Activated CD8-positive, alpha-beta memory T cell treated with anti-CD3 and anti-CD28 coated beads, Interleukin-2, amount 50 U/mL, for 48 hours (primary cell): ENCODE measurements at places on chromosomes 7 and 10.

- DNase-seq = no peak
Observed at GRCh38 chr7:137147338-137147720, 196.2 kb downstream of the PTN start.

DNA sequence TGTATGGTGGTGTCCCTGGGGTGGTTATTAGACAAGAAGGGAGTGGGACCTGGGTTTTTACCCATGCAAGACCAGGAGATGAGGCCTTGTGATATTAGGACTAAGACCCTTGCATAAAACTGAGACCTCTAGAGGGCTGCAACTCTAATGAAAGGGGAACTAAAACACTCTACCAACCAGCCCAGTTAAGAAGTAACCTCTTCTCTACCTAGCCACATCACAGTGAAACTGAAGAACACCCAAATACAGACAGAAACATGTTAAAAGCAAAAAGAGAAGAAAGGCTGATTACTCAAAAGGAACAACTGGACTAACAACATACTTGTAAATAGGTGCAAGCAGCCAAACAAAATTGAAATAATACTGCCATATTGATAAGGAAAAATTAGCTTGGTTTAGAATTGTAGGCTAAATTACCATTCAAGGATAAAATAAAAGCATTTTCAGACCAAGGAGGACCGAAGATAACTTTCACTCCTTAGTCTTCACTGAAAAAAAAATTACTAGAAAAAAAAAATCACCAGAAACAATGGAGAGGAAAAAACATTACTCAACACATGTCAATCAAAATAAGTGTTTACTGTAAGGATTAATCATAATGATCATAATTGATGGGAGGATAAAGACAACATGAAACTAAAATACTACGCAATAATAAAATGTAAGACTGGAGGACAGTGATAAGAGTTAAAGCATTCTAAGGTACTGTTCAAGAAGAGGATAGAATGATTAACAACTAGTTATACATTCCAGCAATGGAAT, 27.6 kb downstream of the ERLIN1 start:
- no peak for DNase-seq

GRCh38 chr10:24777196-24777595, 53.5 kb upstream of the ARHGAP21 start:
- DNase-seq = no peak

DNA sequence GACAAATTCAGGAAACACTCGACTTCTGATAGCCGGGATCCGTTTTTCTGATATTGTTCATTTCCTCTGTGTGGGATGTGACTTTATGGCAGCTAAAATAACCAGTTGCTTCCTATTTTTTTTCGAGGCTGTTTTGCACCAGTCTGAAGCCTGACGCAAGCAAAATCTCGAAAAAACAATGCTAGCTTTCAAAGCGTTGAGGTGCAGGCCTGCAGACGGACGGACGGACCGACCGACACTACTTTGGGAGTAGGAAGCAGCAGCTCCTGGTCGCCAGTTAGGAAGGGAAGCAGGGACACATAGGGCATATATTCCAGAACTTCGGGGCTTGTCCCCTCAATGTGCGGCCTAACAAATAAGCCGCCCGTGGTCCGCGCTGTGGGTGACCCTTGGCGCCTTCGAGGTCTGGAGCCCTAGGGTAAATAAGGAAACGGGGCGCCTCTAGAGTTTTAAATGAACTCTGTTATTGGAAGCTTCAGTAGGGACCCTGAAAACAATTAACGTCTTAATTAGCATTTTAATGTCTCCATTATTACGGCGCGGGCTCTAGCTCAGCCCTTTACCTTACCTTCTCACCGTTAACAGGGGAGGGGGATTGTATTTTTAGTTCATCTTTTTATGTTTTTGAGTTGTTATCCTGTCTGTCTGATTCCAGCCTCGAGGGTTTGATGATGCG, 1.3 kb downstream of the HHEX start:
- no peak for DNase-seq

GRCh38 chr7:75813084-75813483, 522 bp downstream of the CCL24 start:
- no peak for DNase-seq

- no peak for DNase-seq
Observed at GRCh38 chr7:17305387-17306171, 7.1 kb downstream of the AHR start.

DNA sequence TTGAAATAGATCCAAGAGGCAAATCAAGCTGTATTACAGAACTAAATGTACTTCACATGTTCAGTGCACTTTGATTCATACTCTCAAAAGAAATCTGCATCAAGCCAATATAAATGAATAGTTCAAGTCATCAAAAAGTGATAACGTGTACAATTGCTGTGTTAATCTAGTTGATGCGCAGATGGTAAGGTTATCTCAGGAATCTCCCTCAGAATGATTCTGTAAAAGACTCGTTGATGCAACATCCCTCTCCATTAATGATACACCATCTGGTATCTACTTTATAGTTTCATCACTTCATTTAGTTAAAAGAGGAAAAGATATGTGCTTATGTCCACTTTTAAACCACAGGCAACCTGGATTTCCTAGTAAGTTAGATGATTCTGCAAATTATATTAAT, 200.6 kb downstream of the CHCHD3 start:
- no peak for DNase-seq

GRCh38 chr10:30534465-30535144, 94.9 kb downstream of the LYZL2 start:
- peak; percentile 78 for DNase-seq

- no peak for DNase-seq
Observed at GRCh38 chr10:74081192-74081803, 69.3 kb downstream of the AP3M1 start.

GRCh38 chr7:128989961-128990360, 52.2 kb downstream of the IRF5 start:
- DNase-seq = no peak

DNA sequence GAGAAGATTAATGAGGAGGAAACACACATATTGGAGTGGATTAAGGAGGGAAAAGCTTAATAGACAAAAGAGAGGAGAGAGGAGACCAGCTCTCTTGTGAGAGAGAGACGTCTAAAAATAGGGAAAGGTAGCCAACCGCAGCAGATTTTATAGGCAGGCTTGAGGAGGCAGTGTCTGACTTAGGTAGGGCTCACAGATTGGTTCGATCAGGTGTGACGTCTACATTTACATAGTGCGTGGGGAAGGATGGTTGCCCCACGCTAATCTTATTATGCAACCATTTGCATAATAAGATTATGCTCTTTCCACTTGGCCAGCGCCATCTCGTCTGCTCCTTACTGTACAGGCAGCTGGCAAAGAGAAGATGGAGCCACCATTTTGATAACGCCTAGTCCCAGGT, 122.0 kb downstream of the MARCHF5 start:
- no peak for DNase-seq

DNA sequence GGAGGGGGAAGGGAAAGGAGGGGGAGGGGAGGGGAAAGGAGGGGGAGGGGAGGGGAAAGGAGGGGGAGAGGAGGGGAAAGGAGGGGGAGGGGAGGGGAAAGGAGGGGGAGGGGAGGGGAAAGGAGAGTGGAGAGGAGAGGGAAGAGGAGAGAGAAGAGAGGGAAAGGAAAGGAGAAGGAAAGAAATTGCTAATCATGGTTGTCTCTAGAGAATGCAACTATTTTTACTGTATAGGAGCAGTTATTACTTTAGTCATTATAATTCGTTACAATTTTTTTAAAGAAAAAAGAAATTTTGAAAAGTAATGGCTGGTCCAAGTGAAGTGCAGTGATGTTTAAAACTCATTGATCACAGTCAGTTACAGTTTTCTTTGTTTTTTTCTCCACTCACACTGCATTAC, 24.5 kb downstream of the SLC25A16 start:
- no peak for DNase-seq

DNA sequence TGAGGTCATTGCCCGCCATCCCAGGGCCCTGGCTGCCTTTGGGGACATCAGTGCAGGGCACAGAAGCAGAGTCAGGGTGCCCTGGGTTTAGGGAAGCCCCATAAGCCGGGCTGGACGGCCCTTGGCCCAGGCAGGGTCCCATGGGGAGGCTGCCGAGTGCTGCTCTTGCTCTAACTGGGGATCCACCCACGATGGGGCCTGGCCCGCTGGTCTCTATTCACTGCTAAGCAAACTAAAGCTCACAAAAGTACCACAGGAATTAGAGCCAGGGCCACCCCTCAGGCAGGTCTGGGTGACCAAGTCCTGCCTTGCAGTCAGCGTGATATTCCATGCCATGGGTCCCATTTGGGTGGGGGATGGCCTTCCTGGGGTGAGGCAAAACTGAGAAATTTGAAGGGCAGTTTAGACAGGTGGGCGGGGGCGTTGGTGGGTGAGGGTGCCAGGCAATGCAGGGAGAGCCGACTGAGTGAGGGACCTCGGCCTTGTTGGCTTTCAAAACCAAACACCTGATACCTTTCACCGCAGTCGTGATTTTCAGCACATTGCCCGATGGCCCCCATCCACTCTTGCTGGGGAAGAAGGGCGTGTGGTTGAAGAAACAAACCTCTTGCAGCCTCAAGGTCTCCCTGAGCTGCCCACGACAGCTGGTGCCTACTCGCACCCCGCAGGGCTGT, 92.8 kb upstream of the PPIF start:
- DNase-seq = no peak

DNA sequence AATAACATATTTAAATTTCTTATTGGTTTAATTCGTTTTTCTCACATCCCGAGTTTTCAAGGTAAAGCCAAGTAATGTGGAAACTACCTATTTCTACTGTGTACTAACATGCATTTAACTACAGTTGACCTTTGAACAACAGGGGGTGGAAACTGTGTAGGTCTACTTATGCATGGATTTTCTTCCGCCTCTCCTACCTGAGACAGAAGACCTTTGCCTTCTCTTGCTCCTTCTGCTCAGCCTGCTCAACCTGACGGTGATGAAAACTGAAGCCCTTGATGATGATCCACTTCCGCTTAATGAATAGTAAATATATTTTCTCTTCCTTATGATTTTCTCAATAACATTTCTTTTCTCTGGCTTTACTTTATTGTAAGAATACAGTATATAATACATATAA, 18.5 kb downstream of the MEOX2 start:
- DNase-seq = no peak

DNA sequence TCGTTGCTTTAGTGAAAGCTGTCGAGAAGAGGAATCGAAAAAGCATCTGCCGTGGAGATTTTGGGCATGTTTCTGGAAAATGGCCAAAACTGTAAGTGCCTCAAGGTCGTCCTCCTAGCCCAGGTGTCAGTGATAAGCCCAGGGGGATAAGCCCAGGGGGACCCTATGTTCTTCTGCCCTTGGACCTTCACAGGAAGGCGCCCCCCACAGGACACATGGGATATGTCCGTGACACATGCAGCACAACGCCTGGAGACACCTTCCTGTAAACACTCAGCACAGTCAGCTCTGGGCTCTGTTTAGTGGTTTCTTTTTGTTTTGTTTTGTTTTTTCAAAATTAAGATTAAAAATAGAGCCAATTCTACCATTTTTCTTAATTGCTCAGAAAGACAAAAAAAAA, 272.7 kb downstream of the KLF6 start:
- no peak for DNase-seq

DNA sequence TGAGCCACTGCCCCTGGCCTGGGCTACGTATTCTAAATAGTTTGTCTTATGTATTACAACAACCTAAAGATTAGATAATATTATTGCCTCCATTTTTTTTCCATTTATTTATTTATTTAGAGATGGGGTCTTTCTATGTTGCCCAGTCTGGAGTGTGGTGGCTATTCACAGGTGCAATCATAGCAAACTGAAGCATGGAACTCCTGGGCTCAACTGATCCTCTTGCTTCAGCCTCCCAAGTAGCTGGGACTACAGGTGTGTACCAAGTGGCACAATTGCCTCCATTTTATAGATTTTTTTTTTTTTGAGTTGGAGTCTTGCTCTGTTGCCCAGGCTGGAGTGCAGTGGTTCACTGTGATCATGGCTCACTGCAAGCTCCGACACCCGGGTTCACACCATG, 6.5 kb upstream of the TRA2A start:
- no peak for DNase-seq

DNA sequence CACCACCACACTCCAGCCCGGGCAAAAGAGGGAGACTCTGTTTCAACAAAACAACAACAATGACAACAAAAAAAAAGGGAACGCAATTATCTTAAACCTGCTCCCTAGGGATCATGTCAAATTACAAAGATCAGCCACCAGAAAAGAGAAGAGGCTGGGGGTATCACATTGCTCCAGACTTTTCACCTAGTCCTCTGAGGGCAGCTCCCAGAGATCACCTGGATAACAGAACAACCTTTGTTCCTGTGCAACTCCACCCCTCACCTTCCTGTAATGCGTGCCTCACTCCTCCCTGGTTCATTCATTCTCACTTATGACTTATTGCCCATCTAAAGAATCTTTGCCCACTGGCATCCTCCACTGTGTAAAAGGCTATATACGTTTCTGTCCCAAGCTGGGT, 31.8 kb downstream of the SVOPL start:
- no peak for DNase-seq
